ENCODE measurements at places on chromosomes 4 and X.
A peak's percentile ranks its signal among the peaks of the same experiment; 100 is the strongest.

DNA sequence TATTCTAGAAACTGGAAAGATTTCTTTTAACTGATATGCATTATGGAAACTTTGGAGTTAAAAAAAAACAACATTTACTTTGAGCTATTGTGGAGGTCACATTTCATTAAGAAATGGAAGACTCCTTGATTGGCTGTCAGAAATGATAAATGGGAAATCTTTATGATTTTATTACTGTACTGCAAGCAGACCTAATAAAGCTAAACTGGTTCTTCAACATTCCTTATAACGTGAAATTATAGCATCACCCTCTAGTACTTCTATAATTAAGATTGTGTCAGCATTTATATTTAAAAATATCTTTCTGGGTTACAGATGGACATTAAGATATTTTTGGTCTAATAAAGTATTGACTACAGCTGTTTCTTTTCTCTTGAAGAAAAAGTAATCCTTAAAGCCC is 213.8 kb upstream of the PACRGL start:
- no peak for DNase-seq

- DNase-seq, result no peak
Observed at GRCh38 chrX:108875548-108875947, 139.2 kb upstream of the IRS4 start.

- DNase-seq, result no peak
Observed at GRCh38 chr4:152828122-152828521, 48.4 kb downstream of the ARFIP1 start.

DNA sequence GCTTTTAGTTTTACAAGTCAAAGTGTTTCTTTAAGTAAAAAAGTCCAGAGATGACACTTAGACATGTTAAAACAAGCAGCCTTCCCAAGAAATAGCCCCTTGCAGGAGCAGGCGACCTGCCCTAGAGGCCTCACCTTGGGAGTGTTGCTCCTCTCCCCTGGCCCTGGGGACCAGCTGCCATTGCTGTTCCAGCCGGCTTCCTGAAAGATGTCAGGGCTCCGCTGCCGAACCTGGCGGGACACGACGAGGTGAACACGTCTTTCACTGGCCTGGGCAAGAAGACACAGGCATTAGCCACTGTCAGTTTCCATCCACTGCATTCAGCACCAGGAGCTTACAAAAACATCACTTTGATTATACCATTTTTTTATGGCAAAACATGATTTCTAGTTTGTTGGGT is 104.1 kb downstream of the FIP1L1 start:
- DNase-seq, result no peak

DNA sequence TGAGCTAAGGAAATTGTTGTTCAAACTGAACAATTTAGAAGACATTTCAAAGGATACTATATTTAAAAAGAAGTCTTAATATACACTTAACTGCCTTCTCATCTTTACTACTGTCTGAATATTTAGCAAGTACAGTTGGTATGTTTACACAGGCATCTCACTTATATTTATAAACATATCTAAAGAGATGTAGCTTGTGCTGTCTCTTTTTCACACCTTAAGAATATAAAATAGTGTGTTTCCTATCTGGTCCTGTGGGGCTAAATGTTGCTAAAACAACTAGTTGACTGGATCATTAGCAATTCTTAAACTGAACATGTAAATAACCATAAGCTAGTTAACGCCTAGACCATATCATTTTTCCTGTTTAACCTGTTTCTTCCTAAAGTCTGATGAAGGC is 336.3 kb downstream of the PPP3CA start:
- DNase-seq, result no peak

- DNase-seq, result no peak
Observed at GRCh38 chr4:1554876-1555265, 129.2 kb downstream of the FAM53A start.

DNA sequence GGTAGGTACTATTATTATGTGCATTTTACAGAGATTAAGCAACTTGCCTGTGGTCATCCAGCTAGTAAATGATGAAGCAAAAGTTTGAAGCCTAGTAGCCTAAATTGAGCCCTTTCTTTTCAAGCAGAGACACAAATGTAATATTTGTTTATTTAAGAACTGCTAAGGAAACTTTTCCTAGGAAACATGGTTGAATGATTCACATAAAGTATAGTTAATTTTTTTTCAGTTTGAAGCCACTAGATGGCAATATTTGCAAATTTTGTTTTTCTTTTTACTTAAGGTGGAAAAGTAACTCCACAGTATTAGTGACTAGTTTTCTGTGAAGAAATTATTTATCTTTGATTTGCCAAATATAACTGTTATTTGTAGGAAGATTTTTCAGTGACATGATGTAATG is 52.8 kb upstream of the ANKRD17 start:
- DNase-seq, result no peak

DNA sequence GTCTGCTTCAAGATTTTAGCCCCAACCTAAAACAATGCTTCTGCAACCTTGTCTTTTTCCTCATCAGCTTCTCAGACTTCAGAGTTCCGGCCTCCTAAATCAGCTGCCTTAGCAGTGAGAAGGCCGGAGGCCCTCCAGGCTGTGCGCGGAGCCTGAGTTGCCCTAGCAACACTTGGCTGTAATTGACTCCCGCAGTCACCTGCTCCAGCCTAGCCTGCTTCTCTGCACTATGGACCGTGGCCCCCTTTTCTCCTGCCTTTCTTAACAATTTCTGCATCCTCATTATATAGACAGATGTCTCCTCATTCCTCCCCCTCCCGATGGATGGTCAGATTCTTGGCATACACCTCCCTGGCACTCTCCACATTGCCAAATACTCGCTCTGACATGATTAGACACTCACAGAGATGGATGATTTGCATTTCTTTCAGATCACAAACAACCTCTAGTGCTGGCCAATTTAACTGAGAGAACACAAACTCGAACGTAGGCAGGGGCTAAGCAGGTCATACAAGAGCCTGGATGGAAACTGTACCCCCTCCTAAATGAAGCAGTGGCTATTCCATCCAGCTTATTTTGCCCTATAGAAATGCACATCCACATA is 9.5 kb upstream of the HUWE1 start:
- DNase-seq, result peak; percentile 23

- DNase-seq, result no peak
Observed at GRCh38 chr4:27662426-27662825, 801.8 kb downstream of the STIM2 start.

- DNase-seq, result no peak
Observed at GRCh38 chr4:6386091-6386490, 86.3 kb downstream of the PPP2R2C start.

GRCh38 chr4:13970349-13970748 is 342.8 kb upstream of the BOD1L1 start:
- no peak for DNase-seq

DNA sequence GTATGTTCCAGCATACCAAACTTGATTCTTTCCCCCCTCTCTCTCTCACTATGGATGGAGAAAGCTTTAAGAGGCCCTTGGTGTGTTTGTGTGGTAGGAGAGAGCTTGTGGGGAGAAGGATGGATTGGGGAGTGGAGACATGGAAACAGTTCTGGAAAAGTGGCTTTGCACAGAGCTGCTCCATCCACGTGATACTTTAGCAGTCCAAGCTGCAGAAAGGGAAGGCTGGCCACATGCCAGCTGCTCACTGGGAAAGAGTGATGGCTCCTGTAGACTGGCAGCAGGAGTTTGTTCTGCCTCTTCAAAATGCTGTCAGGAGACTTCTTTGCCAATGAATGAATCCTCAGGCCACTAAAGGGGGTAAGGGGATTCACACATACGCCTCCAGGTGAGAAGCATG is 21.7 kb upstream of the SEC24B start:
- DNase-seq, result no peak

DNA sequence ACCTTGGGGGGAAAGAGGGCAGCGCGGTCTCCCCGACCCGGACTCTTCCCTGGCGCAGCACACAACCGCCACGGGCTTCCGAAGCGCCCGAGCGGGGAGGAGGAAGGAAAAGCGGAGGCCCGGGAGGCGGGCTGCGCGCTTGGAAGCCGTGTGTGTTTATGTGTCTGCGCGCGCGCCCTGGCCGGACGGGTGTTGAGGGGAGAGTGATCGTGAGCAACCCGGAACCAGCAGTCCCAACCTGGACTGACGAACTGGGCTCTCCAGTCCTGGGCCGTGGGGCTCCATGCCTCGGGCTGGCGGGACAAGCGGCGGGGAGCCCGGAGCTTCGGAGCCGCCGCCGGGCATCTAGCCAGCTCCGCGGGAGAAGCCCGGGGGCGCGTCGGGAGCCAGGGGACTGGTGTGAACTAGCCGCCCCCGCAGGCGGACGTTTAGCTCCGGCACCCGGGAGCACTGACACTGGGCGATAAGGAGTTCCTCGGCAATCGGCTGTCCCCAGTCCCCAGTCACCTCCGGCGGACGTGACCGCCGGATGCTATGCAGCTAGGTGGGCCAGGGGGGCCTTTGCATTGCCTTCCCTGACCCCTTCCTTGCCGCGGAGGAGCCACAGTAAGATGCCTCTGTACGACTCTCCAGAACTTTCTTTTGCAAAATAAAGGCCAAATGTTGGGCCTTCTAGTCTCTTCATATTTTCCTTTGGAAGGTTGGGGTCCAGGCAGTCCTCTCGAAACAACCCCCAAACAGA is 74.8 kb upstream of the BCOR start:
- DNase-seq, result no peak

- no peak for DNase-seq
Observed at GRCh38 chrX:17597836-17598439, 139.4 kb upstream of the SCML1 start.

DNA sequence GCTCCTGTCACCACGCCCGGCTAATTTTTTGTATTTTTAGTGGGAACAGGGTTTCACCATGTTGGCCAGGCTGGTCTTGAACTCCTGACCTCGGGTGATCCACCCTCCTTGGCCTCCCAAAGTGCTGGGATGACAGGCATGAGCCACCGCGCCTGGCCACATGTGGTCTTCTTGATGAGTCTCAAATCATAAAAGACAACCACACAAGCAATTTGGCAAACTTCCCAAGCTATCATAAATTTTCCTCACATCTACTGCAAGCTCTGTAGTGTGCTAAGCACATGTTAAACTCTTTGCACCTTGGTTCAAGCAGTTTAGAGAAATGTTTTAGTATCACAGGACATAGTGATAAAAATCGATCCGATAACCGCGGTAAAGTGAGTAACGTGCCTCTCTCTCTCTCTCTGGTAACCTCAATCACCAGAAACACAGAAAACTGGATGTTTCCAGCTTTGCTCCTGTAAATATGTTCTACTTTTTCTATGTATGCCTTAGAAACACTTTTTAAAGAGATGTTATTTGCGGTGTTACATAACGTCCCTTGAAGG is 256.8 kb downstream of the DHRSX start:
- no peak for DNase-seq
